ENCODE measurements at places on chromosomes 12 and 14.

GRCh38 chr12:88336076-88336739 is 194.1 kb downstream of the TMTC3 start:
- peak; percentile 33 for DNase-seq

DNA sequence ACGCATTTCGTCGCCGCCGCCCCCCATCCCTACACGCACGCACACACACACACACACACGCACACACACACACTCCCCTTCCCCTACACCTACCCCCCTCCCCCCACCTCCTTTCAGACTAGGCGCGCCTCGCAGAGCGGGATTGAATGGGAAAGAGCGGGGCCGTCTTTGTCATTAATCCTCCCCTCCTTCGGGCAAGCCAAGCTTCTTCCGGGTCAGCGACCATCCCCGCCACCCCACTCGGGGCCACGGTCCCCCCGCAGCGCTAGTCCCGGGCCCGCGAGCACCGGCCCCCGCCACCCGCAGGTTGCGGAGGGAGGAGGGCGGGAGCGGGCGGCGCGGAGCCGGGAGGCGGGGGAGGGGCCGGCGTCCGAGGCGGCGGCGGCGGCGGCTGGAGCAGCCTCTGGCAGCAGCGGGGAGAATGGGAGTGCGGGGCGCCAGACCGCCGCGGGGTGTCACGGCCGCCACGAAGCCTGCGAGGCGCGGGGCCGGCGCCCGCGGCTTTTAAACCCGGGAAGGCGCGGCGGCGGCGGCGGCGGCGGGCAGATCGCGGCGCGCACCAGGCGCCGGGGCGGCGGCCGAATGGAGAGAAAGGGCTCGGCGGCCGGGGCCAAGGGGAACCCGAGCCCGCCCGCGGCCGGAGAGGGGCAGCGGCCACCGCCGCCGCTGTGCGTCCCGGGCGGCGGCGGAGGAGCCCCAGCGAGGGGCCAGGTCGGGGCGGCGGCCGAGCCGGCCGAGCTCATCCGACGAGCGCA is at the start of gene TTC9:
Gene TTC9 (plus strand): TSS at position 369 of the 755 bp plus-strand sequence. CDS start 214 bp downstream, at position 583.
- DNase-seq, result no peak

DNA sequence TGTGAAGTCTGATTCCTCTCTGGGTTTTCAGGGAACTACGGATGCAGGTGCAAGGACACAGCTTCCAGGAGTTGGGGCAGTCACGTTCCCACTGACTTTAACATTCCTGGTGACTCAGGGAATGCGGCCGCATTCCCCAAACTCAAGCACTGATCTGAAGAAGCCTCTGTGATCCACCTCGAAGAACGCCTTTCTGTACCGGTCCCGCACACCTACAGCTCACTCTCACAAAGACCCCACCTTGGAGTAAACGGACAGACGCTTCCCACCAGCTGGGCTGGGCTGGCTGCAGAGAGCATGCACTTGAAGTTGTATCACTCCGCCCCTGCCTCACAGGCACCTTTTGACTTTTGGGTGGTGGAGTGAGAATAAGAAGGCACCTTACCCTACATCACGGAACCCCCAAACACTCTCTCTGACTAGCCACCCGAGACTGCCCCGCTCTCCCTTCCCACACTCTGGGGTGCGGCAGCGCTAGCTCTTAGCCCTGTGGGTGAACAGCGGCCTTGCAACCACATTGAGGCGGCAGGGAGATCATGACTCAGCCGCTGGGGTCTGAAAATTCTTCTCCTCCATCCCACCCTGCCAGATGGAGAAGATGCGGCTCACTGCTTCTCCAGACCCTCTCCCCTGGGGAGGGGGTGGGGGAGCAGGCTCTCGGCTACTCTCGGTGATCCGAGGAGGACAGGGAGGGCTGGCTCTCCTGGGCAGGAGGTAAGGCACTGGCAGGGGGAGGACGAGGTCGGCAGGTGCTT is 23.7 kb upstream of the HDAC7 start:
- peak; percentile 81 for DNase-seq

GRCh38 chr14:105971593-105972500 is 445.5 kb downstream of the TMEM121 start:
- no peak for DNase-seq

- no peak for DNase-seq
These were observed 10.0 kb downstream of the EML1 start for GRCh38 chr14:99803106-99803775.

GRCh38 chr14:56794557-56795283 is 15.6 kb downstream of the OTX2 start:
- DNase-seq, result peak; percentile 65

DNA sequence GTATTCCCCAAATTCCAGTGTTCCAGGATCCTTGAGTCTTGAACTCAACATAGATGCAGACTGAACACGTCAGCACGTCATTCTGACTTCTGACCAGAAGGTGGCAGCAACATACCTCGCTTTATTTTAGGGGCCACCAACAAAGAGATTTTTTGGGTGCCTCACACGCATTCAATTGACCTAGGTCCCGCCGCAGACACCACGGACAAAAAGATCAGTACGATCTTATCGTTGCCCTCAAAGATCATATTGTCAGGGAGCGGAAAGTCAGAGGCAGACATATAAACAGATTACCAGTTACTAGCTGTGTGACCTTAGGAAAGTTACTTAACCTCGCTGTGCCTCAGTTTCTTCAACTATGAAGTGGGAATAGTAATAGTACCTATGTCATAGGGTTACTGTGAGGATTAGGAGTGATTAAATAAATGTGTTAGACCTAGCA is 6.5 kb upstream of the PRPH start:
- peak; percentile 58 for DNase-seq

DNA sequence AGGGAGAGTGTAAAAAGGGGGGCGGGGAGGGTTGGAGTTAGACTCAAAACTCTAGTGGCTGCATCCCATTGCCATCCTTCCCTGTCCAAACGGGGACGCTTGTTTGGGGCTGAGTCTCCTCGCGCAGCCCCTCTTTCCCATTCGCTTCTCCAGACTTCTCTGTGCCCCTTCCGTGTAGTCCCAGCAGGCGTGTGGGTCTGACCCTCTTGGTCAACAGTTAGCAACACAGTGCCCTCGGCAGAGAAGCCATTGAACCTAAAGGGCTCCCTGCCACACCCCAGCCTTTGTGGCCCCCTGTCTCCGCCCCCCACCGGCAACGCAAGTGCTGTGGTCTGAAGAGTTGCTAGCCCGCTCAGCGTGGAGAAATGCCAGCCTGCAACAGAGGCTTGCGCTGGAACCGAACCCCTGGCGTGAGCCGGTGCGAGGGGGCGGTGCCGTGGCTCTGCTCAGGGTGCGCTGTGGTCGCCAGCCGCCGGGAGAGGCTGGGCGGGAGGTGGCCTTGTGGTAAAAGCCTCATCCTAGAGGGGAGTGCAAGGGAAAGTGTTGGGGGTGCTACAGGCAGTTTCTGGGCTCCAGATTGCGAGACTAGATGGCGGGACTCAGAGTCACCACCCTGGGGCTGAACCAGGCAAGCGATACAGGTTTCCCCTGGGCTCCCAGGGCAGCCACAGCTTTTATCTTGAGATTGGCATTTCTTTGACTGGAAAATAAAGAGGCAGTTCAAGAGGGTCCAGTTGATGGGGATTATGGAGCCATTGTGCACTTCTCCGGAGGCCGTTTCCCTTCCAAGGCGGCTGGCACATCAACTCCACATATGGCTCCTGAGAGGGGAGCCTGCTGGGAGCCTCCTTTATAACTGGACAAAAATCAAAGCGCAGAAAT is 2.1 kb downstream of the PLXNC1 start:
- DNase-seq, result no peak

DNA sequence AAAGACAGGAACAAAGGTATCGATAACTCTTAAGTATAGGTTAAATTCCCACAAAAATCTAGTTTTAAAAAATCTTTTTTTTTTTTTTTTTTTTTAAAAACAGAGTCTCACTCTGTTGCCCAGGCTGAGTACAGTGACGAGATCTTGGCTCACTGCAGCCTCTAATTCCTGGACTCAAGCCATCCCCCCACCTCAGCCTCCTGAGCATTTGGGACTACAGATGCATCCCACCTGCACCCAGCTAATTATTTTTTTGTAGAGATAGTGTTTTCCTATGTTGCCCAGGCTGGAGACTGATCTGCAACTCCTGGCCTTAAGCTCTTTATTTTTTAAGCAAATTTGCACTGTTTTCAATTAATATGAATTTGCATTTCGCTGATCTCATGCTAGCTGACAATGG is 9.8 kb downstream of the PSEN1 start:
- no peak for DNase-seq

GRCh38 chr12:98750511-98750910 is 105.4 kb downstream of the APAF1 start:
- DNase-seq, result peak; percentile 74

Measured in mesendoderm (in vitro differentiated cells).